H7 (cell line): ENCODE measurements at places on chromosomes 6 and 20.

DNA sequence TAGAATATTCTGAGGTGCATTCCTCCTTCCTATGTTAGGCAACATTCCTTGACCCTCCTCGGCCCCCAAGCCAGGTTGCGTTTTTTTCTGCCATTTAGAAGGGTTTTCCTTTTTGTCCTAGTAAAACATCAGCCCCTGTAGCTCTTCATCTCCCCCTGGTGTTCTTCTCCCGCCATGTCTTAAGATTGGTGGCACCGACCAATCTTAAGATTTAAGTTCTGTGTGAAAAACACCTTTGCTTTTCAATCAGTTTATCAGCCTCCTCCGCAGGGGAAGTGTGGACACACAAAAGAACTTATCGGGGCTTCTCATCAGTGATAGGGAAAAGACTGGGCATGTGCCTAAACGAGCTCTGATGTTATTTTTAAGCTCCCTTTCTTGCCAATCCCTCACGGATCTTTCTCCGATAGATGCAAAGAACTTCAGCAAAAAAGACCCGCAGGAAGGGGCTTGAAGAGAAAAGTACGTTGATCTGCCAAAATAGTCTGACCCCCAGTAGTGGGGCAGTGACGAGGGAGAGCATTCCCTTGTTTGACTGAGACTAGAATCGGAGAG, 719 bp upstream of the EDN1 start:
- DNase-seq = peak; percentile 83

DNA sequence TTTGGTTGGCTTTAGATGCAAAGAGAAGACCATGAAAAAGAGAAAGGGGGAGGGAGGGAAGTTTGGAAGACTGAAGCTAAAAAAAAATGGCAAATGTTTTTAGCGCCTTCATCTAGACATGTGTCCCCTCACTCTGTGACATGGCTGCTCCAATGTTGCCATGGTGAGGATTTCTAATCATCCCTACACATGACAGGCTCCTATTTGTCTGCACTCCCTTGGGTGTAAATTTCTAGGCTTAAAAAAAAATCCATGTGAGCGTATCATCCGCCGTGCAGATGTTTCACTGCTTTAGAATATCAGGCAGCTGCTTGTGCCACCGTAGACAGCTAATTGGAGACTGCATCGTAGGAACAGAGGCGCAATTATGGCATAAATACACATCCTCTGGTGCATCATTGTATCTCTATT, 761.1 kb upstream of the MMS22L start:
- no peak for DNase-seq

GRCh38 chr20:59576216-59576953, 28.0 kb upstream of the PHACTR3 start:
- peak; percentile 81 for DNase-seq

DNA sequence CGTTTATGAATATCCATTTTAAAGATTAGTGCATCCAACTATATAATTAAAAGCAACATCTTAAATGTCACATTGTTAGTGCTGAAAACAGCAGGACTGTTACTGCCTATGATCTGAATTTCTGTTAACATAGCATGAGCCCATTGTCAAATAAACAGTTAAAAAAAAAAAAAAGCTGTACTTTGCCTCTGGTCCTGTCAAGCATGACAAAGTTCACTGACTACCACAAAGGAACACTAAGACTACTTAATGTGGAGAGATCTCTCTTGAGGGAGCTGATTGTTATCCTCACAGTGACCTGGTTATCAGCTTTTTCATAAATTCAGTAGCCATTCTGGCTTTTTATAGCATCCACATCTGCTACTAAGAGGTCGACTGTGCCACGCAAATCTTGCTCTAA, 228.1 kb downstream of the TMEM200A start:
- no peak for DNase-seq

DNA sequence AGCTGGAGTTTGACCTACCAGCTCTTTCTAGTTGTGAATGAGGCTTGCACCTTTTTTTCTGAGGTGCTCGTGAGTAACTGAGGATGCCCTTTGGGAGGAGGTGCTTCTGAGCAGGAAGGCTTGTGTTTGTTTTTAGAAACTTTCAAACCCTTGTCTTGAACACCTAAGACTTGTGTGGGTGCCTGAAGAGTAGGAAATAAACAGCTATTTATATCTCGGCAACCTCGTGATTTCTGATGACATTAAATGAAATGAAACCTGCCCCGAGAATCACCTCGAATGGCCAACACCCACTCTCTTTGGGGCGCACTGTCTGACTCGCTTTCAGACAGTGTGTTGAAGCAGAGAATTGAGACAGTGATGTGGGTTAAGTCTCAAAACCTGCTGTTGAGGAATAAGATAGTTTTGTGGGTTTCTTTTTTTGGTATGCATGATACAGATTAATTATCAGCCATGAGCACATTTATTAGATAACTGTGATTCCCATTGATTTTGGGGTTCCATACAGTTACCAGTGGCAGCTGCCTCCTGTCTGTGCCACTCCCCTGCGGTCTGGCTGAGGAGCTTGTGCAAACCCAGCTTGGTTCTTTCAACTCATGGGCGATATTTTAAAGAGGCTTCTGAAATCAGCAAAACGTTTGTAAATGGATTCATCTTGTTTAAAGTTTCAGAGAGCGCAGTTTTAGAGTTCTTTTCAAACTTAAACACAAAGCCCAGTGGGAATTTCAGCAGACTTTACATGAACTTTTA, 8.4 kb downstream of the IRF4 start:
- DNase-seq = no peak

DNA sequence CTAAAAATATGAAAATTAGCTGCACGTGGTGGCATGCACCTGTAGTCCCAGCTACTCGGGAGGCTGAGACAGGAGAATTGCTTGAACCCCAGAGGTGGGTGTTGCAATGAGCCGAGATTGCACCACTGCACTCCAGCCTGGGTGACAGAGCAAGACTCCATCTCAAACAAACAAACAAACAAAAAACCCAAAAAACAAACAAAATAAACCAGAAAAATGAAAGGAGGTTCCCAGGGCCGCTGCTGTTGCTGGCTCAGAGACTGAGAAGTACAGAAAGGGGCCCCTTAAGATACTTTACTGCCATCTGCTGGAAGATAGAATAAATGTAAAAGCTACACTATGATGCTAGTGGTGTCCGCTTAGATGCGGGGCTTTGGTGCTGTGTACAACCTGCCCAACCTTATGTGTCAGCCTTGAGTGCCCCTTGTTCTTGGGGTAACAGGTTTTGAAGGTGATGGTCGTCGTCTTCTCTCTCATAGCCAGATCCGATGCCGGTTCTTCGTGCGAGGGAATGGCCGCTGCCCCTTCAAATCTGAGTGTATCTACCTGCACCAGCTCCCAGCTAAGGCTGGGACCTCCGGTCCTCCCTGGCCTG, 2.8 kb upstream of the FANCE start:
- DNase-seq = peak; percentile 87

- DNase-seq = peak; percentile 38
These were observed 9.6 kb downstream of the IGF2R start for GRCh38 chr6:159978291-159979135.

DNA sequence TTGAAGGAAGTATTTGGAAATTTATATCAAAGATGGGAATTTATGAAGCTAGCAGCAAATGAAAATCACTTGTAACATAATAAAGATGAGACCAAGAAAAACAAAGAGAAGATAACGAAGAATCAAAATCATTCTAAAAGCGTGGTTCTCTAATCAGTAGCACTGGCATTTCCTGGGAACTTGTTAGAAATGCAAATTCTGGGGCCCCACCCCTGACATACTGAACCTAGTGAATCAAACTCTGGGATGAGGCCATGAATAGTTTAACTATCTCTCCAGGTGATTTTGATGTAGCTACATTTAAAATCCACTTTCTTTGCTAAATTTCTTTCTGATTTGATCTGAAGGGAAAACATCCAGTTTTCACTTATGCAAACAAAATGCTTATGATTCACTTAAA, 1075.6 kb downstream of the HACE1 start:
- DNase-seq = no peak

DNA sequence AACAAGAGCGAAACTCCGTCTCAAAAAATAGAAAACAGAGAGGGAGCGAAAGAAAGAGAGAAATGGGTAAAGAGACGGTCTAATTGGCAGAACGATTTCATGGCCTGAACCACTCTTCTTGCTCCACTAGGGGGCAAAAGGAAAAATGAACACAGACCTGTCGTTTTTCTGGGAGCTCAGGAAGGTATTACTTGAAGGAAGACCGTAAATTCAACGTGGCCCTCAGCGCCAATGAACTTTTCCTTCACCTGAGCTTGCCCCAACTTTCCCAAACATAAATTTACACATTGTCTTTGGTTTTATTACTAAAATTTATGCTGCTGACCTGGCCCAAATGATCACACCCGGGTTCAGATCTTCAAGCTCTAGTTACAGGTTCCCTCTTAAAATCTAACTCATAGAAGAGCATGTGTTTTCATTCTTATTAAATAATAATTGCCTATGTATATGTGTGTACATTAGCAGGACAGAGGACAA, 67.3 kb downstream of the ATP9A start:
- peak; percentile 64 for DNase-seq

GRCh38 chr6:32947552-32948465, 5.1 kb downstream of the HLA-DMA start:
- DNase-seq = peak; percentile 33

GRCh38 chr6:6714118-6714897, 125.8 kb downstream of the LY86 start:
- DNase-seq = no peak

DNA sequence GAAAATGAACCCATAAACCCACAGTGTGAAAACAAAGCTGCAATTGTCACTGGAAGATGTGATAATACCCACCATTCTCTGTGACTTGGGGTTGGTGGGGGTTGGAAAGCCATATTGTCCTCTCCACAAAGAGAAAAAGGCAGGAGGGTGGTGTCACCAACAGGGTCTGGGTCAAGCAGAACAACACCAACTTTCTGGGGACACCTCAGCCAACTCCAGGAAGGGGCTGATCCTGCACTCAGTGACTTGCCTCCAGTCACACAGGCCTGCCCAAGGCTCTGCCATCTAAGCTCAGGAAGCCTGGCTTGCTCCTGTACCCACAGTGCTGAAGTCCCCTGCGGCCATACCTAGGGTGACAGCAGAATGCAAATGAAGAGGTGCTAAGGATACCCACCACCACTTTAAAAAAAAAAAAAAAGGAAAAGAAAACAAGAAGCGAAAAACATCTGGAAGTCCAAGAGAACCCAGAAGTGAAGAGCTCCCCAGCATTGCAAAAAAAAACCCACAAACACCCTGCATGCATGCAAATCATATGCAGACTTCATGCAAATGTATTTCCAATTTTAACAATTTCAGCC, 110.6 kb downstream of the PREX1 start:
- no peak for DNase-seq

GRCh38 chr6:148890652-148891404, 144.0 kb downstream of the UST start:
- DNase-seq = no peak

DNA sequence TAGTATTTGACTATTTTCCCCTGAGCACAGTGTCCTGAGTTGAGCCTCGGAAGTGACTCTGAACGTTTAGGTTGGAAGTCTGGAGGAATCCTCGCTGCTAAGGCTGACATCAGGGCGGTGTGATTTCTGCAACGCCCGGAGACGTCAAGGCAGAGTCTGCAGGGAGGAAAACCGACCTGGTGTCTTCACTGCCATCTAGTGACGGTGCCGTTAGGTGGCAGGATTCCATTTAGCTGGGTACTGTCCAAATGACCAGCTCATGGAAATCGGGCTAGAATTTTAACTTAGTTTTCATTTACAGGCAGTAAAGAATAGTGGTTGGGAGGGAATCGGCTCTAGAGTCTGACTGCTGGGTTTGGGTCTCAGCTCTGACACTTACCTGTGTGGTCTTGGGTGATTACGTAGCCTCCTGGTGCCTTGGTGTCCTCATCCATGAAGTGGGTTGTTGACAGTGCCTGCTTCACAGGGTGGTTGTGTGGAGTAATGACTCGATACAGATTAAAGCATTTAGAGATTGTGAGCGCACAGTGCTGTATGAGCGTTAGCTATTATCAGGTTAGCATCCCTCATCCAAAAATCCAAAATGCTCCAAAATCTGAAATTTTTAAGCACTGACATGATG, 35.0 kb downstream of the FOXF2 start:
- DNase-seq = peak; percentile 80

GRCh38 chr20:3733119-3733995, 872 bp downstream of the HSPA12B start:
- peak; percentile 46 for DNase-seq

GRCh38 chr6:9754515-9754914, 660.4 kb downstream of the TFAP2A start:
- no peak for DNase-seq

DNA sequence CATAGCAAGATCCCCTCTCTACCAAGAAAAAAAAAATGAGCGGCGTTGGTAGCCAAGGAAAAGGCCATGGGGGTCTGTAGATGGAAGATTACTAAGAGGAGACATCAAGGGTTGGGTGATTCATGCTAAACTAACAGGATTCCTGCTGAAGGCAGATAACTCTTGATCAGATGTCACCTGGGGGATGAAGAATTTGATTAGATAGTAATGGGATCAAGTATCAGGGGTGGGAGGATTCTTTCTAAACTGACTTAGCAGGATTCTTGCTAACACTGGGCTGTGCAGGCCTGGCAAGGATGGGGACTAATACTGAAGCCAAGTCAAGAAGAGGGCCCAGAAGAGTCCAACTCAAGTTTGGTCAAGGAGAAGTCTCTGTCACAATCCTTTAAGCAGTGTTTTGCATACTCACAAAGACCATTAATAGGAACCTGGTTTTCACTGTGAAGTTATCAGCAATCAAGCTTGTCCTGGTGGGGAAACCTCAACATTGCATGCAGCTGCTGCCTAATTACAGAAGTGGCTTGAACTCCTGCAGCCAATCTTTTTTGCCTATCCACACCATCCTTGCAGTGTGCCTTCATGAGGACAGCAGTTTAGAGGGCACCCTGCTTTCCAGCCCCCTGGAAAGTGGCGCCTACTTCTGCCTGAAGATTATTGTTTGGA, 61.3 kb downstream of the ANKRD6 start:
- DNase-seq = peak; percentile 33

GRCh38 chr6:165931675-165932074, 236.0 kb downstream of the TBXT start:
- DNase-seq = peak; percentile 46

DNA sequence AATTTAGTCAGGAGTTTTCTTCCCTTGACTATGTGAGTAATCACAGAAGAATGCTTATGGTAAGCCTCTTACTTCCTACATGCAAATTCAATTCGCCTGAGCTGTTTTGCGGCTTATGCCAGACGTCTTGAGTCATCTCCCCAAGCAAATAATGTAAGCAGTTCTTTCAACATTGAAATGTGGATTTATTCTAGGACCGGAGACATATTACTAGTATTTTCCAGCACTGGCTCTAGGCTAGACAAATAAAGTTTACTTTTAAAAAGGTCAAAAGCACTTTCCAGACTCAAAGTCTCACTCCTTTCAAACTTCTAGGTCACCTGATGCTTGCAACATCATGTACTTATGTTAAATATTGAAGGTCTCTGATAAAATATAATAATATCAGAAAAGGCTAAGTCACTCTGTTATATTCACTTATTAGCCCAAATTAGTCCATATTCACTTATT, 38.1 kb upstream of the NOX3 start:
- DNase-seq = no peak

- no peak for DNase-seq
These were observed 317.1 kb downstream of the PLCB1 start for GRCh38 chr20:8449123-8449522.
